ENCODE measurements at places on chromosomes 2 and 18.

DNA sequence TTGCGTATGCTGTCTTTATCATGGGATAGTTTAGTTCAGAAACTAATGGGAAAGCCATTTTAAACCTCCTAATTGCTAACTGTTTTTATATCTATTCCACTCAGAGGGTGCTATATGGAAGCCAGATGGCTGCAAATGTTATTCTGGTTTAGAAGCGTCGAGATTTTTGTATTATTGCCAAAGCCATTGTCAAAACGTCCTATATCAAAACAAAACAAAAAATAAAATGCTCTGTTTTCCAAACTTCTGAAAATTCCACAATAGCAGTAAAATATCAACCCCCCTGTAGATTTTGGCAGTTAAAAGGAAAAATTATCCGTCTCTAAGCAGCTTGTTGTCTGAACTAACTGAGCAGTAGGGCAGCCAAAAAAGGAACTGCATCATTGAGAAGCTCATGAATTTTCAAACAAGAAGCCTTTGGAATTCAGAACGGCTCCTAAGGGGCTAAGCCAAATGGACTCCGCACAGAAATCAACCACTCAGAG is 195.4 kb upstream of the CWC22 start:
- no peak for DNase-seq

DNA sequence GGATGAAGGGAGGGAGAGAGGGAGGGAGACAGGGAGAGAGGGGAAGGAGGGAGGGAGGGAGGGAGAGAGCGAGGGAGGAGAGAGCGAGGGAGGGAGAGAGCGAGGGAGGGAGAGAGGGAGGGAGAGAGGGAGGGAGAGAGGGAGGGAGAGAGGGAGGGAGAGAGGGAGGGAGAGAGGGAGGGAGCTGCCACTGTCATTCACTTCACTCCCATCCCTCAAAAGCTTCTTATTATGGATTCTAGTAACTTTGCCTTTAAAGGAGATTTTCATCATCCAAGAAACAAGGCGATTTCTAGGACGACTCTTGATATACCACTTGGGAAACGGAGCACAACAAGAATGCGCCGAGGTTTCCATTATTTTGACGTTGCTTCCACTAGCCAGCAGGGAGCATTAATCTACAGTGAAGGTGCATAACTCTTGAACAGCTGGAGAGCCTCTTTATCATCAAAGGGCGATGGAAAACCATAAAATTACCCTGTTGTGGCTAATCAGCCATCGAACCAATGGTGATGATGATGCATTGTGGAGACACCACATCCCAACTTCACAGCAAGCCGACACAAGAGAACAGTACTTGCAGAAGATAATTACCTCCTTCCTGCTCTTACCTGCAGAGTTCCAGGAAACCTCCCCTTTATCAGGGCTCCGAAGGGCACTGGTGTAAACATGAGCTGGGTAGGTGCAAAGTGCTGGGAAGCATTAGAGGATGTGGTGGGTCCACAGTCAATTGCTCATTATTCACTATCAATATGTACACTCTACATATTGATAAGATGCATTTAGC is 130.5 kb downstream of the EIPR1 start:
- DNase-seq, result no peak

DNA sequence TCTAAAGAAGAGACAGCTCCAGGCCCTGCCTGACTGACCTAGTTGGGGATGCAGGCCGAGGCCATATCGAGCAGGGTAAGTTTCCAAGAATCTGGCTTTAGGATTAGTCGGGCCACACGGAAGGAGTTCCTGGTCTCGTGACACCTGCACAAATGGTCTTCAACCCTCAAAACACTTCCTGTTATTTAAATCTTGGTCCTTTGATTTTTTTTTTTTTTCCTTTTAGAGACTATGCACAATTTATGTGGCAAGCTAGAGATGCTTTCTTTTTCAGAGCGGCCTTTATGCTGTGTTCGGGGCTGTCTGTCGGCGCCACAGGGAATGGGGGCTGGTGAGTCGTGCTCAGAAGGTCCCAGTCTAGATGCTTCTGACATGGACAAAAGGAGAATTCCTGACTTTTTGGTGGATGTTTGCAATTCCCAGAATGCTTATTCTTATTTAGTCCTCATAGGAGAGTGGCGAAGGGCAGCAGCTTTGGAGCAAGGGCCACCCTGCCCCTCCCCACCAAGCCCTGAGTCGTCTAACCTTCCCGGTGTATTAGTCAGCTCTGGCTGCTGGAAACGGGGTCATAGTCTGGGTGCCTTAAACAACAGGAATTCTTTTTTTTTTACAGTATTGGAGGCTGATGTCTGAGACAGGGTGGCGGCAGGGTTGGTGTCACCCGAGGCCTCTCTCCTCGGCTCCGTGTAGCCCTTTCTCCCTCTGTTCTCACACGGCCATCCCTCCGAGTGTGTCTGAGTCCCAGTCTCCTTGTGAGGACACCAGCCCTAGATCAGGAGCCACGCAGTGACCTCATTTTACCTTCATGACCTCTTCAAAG is 27.4 kb downstream of the HPCAL1 start:
- no peak for DNase-seq

GRCh38 chr18:13245481-13246000 is 27.0 kb downstream of the LDLRAD4 start:
- no peak for DNase-seq

DNA sequence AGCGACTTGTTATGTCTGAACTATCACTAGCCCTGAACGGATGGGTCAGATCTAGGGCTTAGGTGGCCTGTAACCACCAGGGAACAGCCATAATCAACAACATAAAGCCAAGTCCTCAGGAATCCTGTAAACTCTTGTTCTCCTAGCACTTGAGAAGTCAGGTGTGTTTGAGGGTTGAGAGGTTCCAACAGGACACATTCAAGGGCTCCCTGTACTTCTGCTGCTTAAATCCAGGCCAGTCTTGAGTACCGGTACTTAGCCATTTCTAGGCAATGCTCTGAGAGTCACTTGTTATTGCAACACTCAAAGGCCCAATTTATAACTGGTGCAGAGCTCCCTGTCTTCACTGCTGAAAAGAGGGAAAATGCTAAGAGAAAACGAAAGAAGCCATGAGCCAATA is 21.6 kb upstream of the SLC40A1 start:
- DNase-seq, result no peak
